ENCODE measurements at places on chromosomes 13 and 19. TPM values are rescaled to one million over a fixed set of nuclear protein-coding genes. Genes with fewer than 3 reads are reported as not detected.

The LIG1 gene
- 13.5 TPM for total RNA-seq

The ZFR2 gene
- not detected for total RNA-seq

The WDR87 gene
- total RNA-seq = not detected

The ZNF615 gene
- total RNA-seq = 20.0 TPM

The PRR22 gene
- total RNA-seq = under 0.01 TPM

The RNF113B gene
- total RNA-seq = not detected
